GM12892 (cell line): ENCODE measurements at places on chromosomes 12 and 14.

GRCh38 chr12:108562348-108563135 is at the start of gene ISCU:
ISCU (plus strand) TSS chr12:108562596; CDS start chr12:108562623, 27 bp downstream.
- DNase-seq: peak; percentile 88

DNA sequence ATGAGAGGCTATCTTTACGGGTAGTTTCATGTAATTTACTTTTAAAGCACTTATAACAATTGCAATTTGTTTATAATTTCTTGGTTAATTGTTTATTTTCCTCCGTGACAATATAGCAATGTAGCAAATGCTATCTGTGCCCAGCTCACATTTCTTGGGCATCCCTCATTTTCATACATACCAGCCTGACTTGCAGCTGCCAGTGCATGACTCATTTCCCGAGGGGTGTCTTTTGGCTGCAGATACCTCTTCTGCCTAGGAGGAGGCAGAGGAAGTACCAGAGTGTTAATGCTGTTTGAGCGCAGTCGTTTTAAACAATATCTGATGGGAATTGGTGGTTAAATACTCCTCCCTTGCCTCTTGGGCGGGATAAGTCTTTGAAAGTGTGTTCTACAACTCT is 104.2 kb upstream of the ABCD2 start:
- DNase-seq: no peak

GRCh38 chr14:51846631-51847488 is 13.6 kb upstream of the GNG2 start:
- peak; percentile 46 for DNase-seq

DNA sequence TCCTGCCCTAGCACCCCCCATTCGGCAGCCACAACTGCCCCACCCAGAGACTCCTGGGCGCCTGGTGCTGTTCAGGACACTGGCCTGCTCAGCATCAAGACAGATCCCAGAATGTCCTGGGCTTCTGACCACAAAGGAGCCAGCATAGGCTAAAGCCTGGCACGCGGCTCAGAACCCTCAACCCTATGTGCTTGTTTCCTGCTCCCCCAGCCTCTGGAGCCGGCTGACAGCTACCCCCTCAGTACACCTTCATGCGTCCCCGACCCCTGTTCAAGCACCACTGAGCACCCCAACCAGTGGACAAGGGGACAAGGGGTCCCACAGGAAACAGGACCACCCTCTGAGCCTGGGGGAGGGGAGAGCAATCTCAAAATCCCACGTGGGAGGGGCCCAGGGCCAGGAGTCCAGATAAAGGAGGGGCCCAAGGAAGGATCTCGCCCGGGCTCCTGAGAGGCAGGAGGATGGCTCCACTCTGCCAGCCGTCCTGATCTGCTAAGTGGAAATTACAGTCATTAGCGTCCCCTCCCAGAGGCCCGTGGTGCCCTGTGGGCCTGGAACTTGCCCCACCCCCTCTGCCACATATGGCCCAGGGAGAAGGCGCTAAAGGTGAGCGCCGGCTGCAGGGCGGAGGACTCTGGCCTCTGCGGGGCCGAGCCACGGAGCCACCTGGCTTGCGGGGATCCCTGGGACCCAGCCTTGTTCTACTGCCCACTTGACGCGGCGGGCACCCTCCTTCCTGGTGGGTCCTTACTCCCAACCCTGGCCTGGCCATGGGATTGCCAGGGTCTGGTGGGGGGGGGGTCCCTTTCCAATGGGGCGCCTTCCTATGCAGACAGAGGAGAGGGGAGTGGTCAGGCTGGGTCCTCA is 27.2 kb upstream of the GPR132 start:
- DNase-seq: no peak

GRCh38 chr14:72315714-72316113 is 383.5 kb downstream of the RGS6 start:
- DNase-seq: no peak

DNA sequence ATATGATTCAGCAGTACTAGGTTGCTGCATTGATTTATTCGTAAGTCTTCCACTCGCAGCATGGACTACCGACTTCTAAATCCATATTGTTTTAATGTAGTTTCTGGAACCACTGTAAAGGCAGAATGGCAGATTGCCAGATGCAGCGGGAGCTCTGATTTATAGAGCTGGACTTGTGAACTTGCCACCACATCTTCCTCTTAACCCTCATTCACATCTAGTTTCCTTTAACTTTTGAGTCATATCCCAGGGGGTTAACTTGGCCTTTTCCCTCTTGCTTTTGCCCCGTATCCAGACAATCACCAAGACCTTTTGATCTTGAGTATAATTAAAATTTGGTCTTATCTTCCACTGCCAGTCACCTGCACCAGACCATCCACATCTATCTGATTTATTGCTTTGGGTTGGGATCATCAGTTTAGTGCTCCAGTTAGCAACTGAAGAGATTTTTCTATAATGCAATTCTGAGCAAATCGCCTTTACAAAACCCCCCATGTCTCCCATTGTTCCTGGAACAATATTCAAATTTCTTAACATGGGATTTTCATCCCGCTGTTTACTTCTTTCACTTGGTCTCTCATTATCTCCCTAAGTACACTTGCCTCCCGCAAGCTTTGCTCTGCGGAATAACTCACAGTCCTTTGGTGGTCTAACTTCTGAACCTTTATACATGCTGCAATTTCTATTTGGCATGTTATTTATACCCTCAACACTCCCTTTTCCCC is 130.5 kb downstream of the ACSS3 start:
- no peak for DNase-seq

- no peak for DNase-seq
These were observed 11.8 kb downstream of the A2ML1 start for GRCh38 chr12:8834230-8834629.

- no peak for DNase-seq
These were observed 360.5 kb upstream of the TMPO start for GRCh38 chr12:98154850-98155249.

DNA sequence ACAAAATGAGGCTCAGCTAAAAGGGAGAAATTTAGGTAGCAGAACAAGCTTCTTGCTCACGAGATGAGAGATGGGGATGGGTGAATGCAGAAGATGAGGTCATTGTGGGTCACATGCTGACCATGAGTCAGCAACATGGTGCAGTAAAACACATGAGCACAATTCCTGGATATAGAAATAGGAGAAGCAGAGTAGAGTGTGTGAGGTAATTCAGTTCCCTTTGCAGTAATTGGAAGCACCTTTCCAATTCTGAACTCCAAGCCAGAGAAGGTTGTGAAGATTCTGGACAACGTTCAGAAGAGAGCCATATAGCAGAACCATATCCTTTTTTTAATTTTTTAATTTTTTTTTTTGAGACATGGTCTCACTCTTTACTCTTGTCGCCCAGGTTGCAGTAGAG is 62.0 kb upstream of the LMNTD1 start:
- DNase-seq: no peak

GRCh38 chr14:87805315-87805723 is 187.7 kb downstream of the GALC start:
- DNase-seq: peak; percentile 9

DNA sequence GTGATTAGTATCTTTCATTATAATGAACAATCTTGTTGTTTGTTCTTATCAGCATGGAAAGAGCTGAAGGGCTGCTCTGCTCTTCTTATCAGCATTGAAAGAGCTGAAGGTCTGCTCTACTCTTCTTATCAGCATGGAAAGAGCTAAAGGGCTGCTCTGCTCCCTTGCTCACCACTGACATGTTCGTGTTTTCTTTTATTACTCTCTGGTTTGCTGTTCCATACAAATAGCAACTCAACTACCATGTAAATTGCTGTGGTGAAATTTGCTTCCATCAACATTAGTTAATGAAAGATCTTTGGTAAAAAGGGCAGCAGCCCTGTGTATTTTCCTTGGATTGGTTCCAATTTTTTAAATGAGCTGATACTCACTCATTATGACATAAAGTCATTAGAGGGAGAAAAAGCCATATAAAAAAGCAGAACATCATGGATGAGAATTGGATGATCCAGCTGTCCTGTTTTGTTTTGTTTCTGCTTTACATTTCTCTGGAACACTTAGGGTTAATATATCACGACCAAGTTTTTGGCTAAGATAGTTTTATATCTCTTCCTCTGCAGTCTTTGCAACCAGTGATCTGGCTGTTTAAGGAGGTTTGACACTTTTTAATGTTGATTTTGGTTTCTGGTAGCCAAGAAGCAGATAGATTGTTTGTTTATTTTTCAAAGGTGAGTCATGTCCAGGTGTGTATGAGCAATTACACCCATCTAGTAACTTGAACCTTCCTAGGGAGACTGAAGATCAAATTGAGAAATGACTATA is 356.6 kb downstream of the CEP128 start:
- no peak for DNase-seq

DNA sequence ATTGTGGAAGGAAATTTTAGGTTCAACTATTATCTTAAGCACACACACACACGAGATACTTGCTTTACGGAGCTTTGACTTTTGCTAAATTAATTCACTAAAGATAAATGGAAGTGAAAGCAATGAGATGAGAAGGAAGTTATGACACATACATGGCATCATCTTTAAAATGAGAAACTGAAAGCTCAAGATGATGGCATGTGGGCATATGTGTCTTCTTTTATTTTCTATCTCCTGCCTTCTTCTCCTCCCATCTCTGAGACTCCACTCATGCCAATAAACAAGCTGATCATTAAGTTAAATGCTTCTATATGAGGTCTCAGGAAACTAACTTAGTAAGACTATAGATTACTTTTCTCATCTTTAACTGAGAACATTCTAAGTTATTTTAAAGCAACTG is 216.7 kb downstream of the MED13L start:
- no peak for DNase-seq

GRCh38 chr12:124655048-124655697 is 87.8 kb upstream of the NCOR2 start:
- DNase-seq: no peak
